Uterus (tissue), 4 donors: ENCODE measurements at places on chromosomes 1 and 21.
A peak's percentile ranks its signal among the peaks of the same experiment; 100 is the strongest.

DNA sequence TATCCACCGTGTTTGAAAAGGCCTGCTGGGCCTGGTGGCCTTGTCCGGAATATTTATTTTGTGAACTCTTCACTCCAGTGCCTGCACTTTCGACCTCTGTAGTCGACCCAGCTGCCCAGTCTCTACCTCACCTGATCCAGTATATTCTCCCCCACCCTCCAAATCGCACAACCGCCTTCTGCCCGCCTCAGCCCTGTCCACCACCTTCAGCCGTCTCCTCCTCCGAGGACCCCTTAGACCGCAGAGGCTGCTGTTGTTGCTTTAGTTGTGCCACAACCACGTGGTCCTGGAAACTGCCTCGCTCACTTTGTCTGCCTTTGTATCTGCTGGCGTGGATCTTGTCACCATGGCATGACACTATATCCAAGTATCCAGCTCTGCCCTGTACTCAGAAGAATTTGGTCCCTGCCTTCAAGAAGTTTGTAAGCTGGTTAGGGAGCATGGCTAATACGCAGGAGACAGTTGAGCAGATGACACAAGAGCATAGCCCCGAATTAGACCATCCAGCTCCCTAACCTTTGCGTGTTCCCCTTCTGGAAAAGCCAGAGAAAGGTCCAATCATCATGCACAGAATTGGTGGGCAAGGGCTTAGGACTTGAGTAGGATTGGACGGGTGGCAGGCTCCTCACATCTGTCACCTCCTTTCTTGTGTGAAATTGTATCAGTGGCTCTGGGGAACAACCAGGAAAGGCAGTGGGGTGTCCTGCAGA is 1.5 kb downstream of the PHGDH start:
- peak; percentile 28 for DNase-seq
- peak overlapping the region; percentile 63 for H3K4me3 ChIP-seq
- no peaks in the 10 kb centered on the region for H3K27me3 ChIP-seq
- H3K36me3 ChIP-seq: no peaks in the 10 kb centered on the region

DNA sequence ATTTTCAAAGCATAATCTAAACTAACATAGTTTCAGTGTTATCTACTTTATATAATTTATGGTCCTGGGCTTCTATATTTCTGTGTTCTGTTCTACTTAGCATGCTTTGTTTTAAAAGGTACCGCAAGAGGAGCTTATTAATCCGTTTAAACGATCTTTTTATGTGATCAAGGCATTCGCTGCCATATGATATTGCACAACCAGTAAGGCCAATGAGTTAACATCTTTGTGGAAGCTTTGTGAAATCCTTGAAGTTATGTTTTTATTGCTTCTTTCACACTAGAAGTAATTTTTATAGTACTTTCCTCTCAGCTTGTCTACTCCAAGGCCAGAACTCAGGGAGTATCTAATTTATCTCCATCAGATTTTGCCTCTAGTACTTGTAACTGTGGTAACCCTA is 8.9 kb downstream of the LRRC8C start:
- no peaks in the 10 kb centered on the region for H3K4me1 ChIP-seq
- H3K27ac ChIP-seq: no peak overlapping the region
- no peak overlapping the region for H3K4me3 ChIP-seq

DNA sequence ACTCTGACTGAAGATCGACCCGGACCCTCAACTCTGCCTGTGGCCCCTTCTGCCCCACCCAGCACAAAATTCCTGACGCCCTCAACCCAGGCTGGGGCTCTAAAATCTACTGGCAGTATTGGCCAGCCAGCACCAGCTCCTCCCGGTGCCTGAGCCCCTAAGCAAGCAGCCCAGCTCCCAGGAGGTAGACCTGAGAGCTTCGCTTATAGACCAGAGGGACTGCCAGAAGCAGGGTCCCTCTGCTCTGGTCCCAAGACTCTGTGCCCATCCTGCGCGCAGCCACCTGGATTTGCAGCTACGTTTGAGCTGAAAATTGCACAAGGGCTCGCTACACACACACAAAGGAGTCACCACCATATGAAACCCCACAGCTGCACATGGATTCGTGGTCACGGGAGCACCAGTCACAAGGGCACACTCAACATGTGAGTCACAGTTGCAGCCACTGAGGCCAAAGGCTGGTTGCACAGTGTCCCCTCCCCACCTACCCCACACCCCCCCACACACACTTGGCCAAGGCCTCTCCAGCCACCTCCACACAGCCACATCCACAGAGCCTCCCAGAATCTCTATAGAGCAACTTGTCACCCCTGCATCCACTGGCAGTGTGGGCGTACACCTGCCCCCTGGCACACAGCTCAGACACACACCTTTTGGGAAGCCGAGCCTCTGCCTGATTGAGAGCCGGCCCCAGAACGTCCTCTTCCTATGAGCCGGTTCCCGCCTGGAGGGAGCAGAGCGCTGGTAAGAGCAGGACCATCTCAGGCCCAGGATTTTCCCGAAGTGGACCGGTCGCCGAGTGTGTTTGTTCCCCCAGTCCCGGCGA is 1.1 kb upstream of the DMBX1 start:
- peaks cover 13% of the 10 kb centered on the region for H3K4me1 ChIP-seq
- peaks cover 18% of the 10 kb centered on the region for H3K27me3 ChIP-seq
- H3K36me3 ChIP-seq: no peaks in the 10 kb centered on the region
- no peak for DNase-seq

- H3K4me3 ChIP-seq: no peak overlapping the region
- H3K4me1 ChIP-seq: peaks cover 8% of the 10 kb centered on the region
- no peaks in the 10 kb centered on the region for H3K27me3 ChIP-seq
- no peak overlapping the region for H3K27ac ChIP-seq
- no peaks in the 10 kb centered on the region for H3K36me3 ChIP-seq
- no peak for DNase-seq
These were observed 17.5 kb downstream of the ASAP3 start for GRCh38 chr1:23466423-23466989.

GRCh38 chr21:43318841-43319781 is 107.8 kb downstream of the SIK1 start:
- H3K4me1 ChIP-seq: no peaks in the 10 kb centered on the region
- no peak overlapping the region for H3K4me3 ChIP-seq
- H3K36me3 ChIP-seq: no peaks in the 10 kb centered on the region

DNA sequence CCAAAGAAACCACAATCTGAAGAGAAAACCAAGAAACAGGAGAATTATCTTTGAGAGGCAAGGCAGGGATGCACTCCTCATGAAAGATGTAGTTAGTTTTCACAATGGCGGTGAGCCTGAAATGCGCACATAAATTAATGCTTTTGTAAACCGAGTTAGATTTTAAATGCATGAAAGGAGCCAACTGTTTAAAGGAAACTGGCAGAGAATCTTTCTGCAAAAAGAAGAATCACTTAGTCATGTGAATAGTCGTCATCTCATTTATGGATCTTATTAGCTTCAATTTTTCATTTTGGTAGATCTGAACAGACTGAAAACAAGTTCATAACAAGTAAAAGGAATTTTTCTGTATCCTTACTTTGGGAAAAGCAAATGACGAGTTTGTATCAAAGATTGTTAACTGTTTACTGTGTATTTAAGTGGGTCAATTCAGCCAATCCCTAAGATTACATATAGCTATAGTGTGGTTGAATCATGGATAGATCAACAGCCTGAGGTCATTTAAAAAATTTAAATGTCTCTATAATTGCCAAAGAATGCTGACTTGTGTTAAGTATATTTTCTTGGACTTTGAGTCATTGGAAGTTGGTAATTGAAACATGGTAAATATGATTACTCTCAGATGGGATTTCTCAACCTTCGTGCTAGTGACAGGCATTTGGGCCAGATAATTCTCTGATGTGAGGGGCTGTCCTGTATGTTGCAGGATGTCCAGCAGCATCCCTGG is 226.6 kb upstream of the KAZN start:
- no peak overlapping the region for H3K27ac ChIP-seq
- H3K4me3 ChIP-seq: no peak overlapping the region
- no peaks in the 10 kb centered on the region for H3K36me3 ChIP-seq
- H3K27me3 ChIP-seq: no peaks in the 10 kb centered on the region

- no peaks in the 10 kb centered on the region for H3K36me3 ChIP-seq
- no peaks in the 10 kb centered on the region for H3K4me1 ChIP-seq
- H3K4me3 ChIP-seq: no peak overlapping the region
- no peaks in the 10 kb centered on the region for H3K27me3 ChIP-seq
These were observed 47.0 kb upstream of the GJA5 start for GRCh38 chr1:147807405-147807804.

GRCh38 chr1:179958359-179958758 is 3.7 kb downstream of the CEP350 start:
- no peaks in the 10 kb centered on the region for H3K27me3 ChIP-seq
- H3K4me3 ChIP-seq: no peak overlapping the region
- no peaks in the 10 kb centered on the region for H3K4me1 ChIP-seq

DNA sequence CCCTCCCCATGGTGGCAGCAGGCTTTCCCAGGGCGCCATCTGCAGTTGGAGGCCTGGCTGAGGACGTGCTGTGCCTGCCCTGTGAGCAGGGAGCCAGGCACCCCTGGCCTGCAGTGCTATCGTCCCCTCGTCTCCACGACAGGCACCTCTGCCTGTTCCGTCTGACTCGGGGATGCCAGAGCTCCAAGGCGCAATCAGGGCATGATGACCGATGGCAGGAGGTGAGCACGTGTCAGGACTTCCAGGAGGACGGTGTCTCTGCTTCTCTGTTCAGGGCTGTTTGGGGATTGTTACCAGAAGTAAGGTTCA is 125.2 kb downstream of the PCBP3 start:
- H3K36me3 ChIP-seq: no peaks in the 10 kb centered on the region
- no peak overlapping the region for H3K27ac ChIP-seq
- no peaks in the 10 kb centered on the region for H3K4me1 ChIP-seq
- no peak overlapping the region for H3K4me3 ChIP-seq
- H3K27me3 ChIP-seq: no peaks in the 10 kb centered on the region

- H3K36me3 ChIP-seq: no peaks in the 10 kb centered on the region
- no peak overlapping the region for H3K4me3 ChIP-seq
- H3K4me1 ChIP-seq: no peaks in the 10 kb centered on the region
These were observed 456.1 kb upstream of the ADAMTS5 start for GRCh38 chr21:27423038-27423437.

- H3K36me3 ChIP-seq: no peaks in the 10 kb centered on the region
- no peak for DNase-seq
- H3K27me3 ChIP-seq: no peaks in the 10 kb centered on the region
- H3K27ac ChIP-seq: peak overlapping the region; percentile 80
- no peaks in the 10 kb centered on the region for H3K4me1 ChIP-seq
These were observed 90.7 kb downstream of the CDC7 start for GRCh38 chr1:91591175-91591974.

DNA sequence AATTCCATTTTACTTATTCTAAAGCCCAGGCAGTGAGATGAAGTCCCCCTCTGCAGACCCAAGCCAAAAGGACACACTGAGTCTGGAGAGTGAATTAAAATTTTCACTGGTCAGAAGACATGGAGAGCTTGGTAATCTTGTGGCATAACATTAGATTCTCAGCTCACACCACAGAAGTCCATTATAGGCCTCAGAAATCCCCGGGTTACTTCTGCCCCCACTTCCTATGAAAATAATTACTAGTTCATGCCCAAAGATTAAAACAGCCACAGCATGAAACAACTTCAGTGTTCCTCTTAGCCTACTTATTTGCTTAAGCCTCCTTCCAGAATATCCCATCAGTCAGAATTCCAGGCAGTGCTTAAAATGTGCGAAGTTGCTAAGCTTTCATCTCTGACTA is 123.3 kb downstream of the ZC3H11B start:
- no peaks in the 10 kb centered on the region for H3K36me3 ChIP-seq
- H3K27me3 ChIP-seq: no peaks in the 10 kb centered on the region
- DNase-seq: no peak
- no peaks in the 10 kb centered on the region for H3K4me1 ChIP-seq
- H3K4me3 ChIP-seq: no peak overlapping the region

DNA sequence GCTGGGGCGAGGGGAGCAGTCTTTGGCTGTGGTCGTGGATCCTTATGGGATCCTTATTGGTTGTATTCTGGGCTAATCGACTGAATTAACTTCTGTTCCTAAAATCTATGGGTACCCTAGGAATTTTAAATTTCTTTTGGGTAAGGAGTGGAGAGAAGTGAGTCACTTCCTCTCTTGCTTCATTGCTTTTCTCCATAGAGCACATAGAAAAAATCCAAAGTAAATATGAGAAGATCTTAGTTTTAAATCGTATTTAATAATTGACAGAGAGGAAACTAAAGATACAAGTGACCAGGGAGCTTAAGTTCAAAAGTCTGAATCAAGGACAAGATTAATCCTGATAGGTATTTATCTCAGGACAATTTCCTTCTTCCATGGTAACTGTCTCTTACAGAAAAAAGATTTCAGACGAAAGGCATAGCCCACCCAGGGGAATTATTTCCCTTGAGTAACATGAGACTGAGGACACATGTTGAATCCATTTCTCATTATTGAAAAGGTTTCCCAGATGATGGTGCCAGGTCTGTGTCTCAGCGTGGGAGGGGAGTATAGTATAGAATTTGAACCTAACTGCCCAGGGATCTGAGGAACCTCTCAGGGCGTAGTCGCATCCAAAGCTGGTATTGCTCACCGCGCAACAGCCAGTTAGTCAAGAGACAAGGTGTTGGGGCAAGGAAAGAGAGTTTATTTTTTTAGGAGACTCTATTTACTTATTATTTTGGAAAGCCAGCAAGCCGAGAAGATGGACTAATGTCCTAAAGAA is 28.7 kb upstream of the FASLG start:
- no peak overlapping the region for H3K4me3 ChIP-seq
- no peak for DNase-seq
- H3K27ac ChIP-seq: no peak overlapping the region
- no peaks in the 10 kb centered on the region for H3K27me3 ChIP-seq
- no peaks in the 10 kb centered on the region for H3K36me3 ChIP-seq

DNA sequence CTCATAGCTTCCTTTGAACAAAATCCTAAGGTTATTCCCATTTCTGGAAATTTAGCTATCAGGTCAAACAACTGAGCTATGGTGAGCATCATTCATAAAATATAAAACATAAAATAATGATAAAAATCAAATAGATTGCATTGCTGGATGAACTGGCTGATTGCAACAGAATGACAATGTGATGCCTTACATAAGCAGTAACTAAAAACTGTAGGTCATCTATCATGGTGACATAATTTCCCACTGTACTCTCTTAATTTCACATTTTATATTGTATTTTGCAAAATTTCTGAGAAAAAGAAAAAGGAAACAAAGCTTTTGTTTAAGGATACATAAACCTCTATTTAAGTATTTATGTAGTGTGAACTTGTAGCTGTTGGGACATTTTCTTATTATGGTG is 4.6 kb downstream of the PTGER3 start:
- H3K4me3 ChIP-seq: peak overlapping the region; percentile 9
- peak overlapping the region; percentile 46 for H3K27ac ChIP-seq
- DNase-seq: no peak
- no peaks in the 10 kb centered on the region for H3K36me3 ChIP-seq
- no peaks in the 10 kb centered on the region for H3K27me3 ChIP-seq

- H3K27ac ChIP-seq: peak overlapping the region; percentile 88
- H3K36me3 ChIP-seq: no peaks in the 10 kb centered on the region
- no peak overlapping the region for H3K4me3 ChIP-seq
These were observed 16.1 kb downstream of the CSF1 start for GRCh38 chr1:109926662-109927300.

GRCh38 chr1:37989361-37989930 is 376 bp downstream of the SF3A3 start:
- peaks cover 5% of the 10 kb centered on the region for H3K4me1 ChIP-seq
- H3K36me3 ChIP-seq: no peaks in the 10 kb centered on the region
- peak overlapping the region; percentile 85 for H3K4me3 ChIP-seq
- peak overlapping the region; percentile 71 for H3K27ac ChIP-seq
- no peaks in the 10 kb centered on the region for H3K27me3 ChIP-seq
- DNase-seq: no peak
